ENCODE measurements at places on chromosomes 4 and X. TPM values are rescaled to one million over a fixed set of nuclear protein-coding genes. Genes with fewer than 3 reads are reported as not detected.

SSX2B gene
- not detected for total RNA-seq

GRCh38 chr4:108813261-108813660 is 50.4 kb upstream of the ETNPPL start:
- no peak for DNase-seq

GRCh38 chrX:135973025-135973547 is 702 bp downstream of the MMGT1 start:
- DNase-seq = no peak

- no peak for DNase-seq
Measured at GRCh38 chr4:138555108-138555507, 313.0 kb upstream of the SLC7A11 start.

DNA sequence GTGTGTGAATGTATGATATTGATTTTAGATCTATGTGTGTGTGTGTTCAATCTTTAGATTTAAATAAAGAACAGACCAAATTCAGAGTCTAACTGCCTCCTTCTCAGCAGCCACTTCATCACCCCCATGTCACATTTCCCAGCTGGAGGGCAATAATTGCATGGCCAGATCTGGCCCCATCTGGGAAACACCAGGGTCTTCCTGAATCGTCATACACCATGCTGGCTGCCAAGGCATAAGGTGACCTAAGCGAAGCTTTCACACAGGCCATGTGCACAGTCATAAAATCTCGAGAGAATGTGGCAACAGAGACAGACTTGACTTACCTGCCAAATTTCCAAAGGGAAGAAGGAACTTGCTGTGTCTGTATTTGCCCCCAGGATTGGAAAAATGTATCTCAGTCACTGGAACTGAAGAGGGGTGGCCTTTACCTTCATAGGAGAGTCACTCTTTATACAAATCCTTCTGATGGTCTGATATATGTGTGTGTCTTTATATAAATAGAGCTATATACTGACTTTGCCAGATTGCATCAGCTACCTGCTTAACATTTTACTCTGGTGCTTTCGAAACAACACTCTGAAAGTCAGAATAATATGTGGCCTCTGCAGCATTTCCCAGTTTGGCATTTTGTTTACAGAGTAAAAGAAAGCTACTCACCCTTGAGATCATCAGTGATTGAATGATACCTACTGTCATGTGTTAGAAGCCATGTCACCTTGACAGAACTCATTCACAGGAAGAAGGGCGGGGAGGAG is at the start of gene PLAC1:
PLAC1 (minus strand) TSS at position 470 of the 758 bp plus-strand sequence. CDS start 91,789 bp downstream, outside the sequence.
- no peak for DNase-seq

ADRA2C gene
- total RNA-seq = 0.99 TPM

DNA sequence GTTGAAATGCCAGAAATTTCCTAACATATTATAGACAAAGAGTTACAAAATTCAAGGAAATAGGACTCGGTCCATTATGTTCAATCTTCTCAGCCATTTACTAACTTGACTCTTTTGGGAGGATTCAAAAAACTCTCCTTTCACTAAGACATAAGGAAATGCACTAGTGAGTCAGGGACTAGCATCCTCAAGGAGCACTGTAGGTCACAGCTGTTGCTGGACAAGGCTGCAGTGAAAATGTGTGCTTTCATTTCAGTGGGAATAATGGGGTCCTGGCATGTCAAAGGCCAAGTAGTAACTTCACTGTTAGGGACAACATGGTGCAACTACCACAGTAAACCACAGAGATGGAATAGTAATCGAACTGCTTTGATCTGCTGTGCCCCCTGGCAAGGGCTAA is 56.9 kb upstream of the ABCG2 start:
- DNase-seq = no peak

DNA sequence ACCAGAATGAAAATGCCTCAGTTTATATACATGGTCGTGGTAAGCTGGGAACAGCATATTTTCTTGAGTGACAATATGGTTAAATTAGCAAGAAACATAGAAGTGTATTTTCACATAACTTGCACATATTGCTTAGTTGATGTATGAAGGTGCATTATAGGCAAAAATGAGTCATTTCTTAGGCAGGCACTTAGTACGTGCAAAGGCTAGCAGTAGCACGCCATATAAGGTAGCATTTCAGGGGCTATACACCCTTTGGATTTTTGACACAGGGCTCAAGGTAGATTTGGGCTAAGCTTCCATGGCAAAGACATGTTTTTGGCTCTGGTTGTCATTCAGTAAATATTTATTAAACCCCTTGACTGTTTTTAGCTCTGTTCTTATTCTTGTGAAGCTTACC is 33.1 kb downstream of the PCDH7 start:
- DNase-seq = no peak

GRCh38 chr4:168220893-168221292 is 97.7 kb downstream of the DDX60 start:
- DNase-seq = no peak

CFAP299 gene
- total RNA-seq = not detected

TBX22 gene
- total RNA-seq = not detected

LARP1B gene
- 23.6 TPM for total RNA-seq

- DNase-seq = no peak
Measured at GRCh38 chr4:176601124-176601523, 191.6 kb downstream of the VEGFC start.

- DNase-seq = no peak
Measured at GRCh38 chrX:633043-633984, 2.7 kb downstream of the SHOX start.

- no peak for DNase-seq
Measured at GRCh38 chr4:5110901-5111300, 59.6 kb downstream of the STK32B start.

DNA sequence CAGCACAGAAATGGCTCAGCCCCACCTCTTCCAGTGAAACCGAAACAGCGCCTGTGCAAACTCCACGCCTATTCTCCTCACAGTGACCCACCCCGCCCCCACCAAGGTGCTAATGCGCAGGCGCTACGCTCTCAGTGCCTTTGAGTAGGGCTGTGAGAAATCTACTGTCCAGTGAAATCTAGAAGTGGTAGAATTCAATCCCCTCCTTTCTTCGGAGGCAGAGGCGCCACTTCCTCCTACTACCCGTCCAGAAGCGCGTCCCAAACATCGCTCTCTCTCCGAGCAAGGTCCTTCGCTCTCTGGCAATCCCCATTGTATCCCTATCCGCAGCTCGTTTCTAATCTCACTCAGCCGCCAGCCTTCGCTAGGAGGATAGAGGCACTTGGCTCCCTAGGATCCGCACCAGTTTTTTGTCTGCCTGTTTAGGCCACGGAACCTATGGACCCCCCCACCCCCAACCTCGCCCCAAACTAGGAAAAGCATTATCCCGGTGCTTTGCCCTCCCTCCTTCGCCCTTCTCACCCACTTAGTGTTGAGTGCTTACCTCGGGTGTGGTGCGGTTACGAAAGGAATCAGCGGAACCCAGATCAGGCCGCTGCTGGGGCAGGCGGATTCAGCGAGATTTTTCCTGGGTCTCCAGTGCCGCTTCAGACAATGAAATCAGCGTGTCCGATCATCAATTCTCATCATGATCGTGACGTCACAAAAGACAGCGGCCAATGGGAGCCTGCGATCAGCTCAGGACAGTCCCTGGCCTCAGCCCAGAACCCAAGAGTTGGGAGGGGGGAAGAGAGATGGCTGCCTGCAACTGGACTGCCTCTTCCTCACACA is at the start of gene HDX:
HDX (minus strand) TSS at position 656 of the 831 bp plus-strand sequence. CDS start 27,056 bp downstream, outside the sequence.
- DNase-seq = peak; percentile 81

ARAF gene
- total RNA-seq = 67.8 TPM

ADH7 gene
- not detected for total RNA-seq

- DNase-seq = no peak
Measured at GRCh38 chrX:126141014-126141413, 25.1 kb downstream of the DCAF12L2 start.

GRCh38 chr4:183141997-183142396 is 42.9 kb downstream of the WWC2 start:
- no peak for DNase-seq

NUP62CL gene
- total RNA-seq = not detected

DNA sequence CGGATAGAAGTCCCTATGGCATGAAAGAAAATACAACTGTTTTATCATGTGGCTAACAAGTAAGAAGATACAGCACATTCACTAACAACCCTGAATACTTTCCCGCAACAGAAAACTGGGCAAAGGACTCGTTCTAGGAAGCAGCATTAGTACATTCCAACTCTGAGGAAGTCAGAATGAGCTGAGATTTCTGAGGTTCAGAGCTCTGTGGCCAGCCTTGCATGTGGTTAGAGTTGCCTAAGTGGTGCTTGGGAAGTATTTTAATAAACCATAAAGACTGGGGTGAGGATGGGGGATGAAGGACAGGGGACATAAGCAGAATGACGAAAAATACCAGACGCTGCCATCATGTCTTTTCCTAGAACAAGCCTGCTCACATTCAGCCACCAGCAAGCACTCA is 82.2 kb downstream of the EFHC2 start:
- no peak for DNase-seq

- no peak for DNase-seq
Measured at GRCh38 chr4:139460565-139460964, 6.6 kb downstream of the RAB33B start.
